ENCODE measurements at places on chromosomes 12 and 14. TPM values are rescaled to one million over a fixed set of nuclear protein-coding genes. Genes with fewer than 3 reads are reported as not detected.

Gene PLEK2
- total RNA-seq, result 3.0 TPM

Gene CAND1
- 277 TPM for total RNA-seq

Gene LALBA
- total RNA-seq, result not detected

Gene LMNTD1
- not detected for total RNA-seq

Gene PTPRB
- 29.7 TPM for total RNA-seq
